Fibroblast of skin of left quadriceps (primary cell): ENCODE measurements at places on chromosomes 4 and X.

DNA sequence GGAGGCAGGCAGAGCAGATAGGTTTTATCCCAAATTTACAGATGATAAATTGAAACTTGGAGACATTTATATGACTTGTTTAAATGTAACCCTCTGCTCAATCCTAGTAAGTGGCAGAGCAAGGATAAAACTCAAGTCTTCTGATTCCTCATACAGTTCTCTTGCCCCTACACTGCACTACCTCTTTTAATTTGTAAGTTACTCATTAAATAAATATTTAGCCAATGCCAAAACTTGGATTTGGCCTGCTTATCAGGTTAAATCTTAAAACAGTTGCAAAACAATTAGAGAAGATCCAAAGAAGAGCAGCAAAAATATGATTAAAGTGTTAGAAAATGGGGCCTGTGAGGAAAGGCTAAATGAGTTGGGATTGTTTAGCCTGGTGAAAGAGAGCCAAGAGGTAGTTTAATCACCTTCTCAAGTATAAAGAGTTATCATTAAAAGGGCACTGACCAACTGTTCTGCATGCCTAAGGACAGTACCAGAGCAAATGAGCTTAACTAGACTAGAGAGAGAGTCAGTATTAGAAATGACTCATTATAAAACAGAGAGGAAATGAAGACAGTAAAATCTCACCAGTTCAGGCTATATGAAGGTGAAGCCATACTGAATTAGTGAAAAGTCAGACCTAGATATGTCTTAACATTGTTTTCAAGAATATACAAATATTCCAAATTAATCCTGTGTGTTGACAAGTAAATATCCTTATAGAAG lies 146.3 kb downstream of the GRIA3 start:
- no peak for DNase-seq

GRCh38 chr4:2689825-2690700 lies 66.1 kb downstream of the TNIP2 start:
- DNase-seq, result no peak

DNA sequence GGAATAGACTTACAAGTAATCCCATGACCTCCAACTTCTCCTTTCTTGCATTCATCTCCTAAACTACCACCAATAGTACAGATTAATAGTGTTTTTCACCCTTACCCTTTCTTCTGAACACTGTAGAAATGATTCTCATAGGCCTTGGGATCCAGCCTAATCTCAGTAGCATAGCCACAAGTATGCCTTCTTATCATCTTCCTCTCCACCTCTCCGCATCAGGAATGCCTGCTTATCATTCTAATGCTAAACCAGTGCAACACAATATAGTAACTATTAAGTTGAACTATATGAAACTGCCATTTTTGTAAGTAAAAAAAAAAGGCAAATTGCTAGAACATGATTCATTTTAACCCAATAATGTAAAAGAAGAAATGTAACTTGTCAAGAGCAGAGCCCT lies 79.5 kb upstream of the IL2 start:
- DNase-seq, result no peak

- no peak for DNase-seq
Measured at GRCh38 chr4:176153124-176153523, 42.3 kb downstream of the SPATA4 start.

- DNase-seq, result no peak
Measured at GRCh38 chr4:152083338-152083737, 322.5 kb upstream of the GATB start.

DNA sequence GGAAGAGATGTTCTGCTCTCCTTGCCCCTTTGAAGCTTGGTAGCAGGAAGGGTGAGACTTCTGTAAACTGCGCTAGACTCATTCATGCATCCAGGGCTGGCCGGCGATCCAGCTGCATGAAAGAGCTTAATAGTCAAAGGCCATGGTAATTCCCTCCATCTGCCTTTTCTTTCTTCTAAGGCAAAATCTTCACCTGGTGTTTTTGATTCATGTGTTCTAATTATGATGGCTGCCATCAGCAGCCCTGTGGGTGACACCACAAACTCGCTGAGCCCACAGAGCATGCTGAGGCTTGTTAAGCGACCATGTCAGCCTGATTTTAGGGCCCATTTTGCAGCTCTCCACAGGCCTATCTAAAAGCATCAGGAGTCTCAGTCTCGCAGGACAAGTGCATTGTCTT lies 450.1 kb upstream of the TENM3 start:
- no peak for DNase-seq

DNA sequence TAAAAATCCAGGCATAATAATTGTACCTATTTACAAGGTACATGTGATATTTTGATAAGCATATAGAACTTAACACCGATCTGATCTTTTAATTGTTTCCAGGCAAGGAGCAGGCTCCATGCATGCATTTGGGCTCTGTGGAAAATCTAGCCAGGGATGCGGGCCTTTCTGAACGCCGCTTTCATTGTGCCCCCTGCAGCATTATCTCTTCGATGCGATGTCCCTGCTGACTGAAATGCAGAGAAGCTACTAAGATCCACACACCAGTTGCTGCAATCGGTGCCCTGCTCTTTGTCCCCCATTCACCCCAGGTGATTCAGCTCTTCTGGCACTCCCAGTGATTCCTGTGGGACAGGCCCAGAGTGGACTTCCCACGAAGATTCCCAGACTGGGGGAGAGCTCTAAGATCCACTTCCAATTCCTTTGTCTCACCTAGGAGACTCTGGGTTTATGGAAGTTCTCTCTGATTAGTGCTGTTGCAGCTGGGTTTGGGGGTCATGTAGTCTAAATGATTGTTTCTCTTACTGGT lies 254.3 kb upstream of the AGA start:
- DNase-seq, result no peak

DNA sequence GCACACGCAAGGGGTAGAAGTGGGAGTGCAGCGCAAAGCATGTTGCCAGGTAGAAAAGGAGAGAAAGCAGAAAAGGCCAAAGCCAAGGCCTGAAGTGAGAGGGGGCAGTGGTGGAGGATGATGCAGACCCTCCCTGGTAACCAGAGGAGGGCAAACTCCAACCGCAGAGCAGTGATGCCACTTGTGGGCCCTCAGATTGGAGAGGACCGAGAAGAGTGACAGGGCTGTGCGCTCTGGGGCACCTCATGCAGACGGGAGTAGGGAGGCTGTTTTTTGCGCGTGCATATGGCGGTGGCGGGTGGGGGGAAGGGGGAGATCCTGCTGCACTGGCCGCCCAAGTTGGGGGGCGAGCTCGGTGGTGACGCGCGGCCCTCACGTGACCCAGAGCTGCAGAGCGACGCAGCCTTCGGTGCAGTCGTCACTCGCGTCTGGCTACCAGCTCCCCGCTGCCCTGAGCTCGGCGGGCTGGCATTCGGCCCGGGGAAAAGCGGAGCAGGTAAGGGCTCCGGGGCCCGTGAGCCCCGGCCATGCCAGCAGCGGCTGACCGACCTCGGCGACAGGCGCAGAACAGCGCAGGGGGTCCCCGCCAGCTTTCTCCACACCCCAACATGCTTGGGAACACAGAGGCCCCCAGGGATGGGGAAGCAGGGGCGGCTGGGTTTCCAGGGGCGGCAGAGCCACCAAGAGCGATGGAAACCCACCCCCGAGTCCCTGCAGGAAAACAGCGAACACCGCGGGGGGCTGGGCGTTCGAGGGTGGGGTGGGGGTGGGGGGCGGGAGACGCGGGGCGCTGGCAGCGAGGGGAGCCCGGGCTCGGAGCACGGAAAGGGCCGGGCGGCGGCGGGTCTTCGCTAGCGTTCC lies at the start of gene BEX3:
TSS of gene BEX3 (plus strand) at position 421 of the 861 bp plus-strand sequence. CDS start 984 bp downstream, outside the sequence.
- peak; percentile 17 for DNase-seq

DNA sequence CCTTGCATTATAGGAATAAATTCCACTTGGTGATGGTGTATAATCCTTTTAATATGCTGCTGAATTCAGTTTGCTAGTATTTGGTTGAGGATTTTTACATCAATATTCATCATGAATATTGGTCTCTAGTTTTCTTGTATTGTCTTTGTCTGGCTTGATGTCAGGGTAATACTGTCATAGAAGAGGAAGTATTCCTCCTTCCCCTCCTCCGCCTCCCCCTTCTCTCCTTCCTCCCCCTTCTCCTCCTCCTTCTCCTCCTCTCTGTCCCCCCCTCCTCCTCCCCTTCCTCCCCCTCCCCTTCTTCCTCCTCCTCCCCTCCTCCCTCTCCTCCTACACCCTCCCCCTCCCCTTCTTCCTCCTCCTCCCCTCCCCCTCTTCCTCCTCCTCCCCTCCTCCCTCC lies 65.8 kb downstream of the RGS12 start:
- DNase-seq, result no peak

- DNase-seq, result no peak
Measured at GRCh38 chrX:39960219-39960618, 137.5 kb downstream of the BCOR start.

DNA sequence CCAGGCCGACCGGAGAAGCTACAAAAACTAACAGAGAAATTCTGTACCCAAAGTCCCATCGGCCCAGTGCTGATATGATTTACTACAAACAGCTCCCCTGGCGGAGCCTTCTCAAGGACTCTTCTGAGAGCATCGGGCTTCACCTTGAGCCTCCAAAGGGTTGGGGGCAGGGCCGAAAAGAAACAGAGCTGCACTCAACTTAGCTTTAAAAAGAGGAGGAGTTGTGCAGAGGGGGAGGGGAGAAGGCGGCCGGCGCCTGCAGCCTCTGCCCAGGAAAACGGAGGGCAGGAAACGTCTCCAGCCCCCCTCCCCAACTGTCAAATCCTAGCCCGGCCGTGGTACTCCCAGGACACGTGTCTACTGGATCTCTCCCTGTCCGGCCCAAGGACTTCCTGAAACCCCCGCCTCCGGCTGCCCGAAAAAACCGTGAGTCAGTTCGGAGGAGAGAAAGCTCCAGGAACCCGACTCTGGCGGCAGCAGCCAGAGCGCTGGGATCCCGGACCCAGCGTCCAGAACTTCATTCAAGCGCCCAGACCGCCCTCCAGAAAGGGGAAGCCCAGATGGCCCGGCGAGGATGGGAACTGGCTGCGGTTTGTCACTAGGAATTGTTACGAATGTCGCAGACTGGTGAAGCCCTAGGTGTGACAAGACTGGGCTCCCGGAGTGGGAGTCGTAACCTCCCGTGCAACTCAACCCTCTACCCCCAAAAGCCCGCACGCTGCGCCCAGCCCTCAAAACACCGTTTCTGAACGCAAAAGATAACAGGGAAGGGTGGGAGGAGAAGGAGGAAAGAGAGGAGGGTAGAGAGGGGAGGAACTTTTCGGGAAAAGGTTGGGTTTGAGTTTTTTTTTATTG lies 973 bp downstream of the ADAMTS3 start:
- peak; percentile 61 for DNase-seq

GRCh38 chr4:114659386-114660008 lies 60.9 kb downstream of the UGT8 start:
- peak; percentile 33 for DNase-seq

GRCh38 chr4:47278631-47279030 lies 184.9 kb downstream of the COMMD8 start:
- DNase-seq, result no peak

GRCh38 chrX:95346856-95347255 lies 1337.8 kb upstream of the DIAPH2 start:
- DNase-seq, result no peak

- no peak for DNase-seq
Measured at GRCh38 chr4:38490753-38491446, 173.1 kb upstream of the KLF3 start.

- no peak for DNase-seq
Measured at GRCh38 chrX:111168314-111168713, 72.3 kb downstream of the PAK3 start.

DNA sequence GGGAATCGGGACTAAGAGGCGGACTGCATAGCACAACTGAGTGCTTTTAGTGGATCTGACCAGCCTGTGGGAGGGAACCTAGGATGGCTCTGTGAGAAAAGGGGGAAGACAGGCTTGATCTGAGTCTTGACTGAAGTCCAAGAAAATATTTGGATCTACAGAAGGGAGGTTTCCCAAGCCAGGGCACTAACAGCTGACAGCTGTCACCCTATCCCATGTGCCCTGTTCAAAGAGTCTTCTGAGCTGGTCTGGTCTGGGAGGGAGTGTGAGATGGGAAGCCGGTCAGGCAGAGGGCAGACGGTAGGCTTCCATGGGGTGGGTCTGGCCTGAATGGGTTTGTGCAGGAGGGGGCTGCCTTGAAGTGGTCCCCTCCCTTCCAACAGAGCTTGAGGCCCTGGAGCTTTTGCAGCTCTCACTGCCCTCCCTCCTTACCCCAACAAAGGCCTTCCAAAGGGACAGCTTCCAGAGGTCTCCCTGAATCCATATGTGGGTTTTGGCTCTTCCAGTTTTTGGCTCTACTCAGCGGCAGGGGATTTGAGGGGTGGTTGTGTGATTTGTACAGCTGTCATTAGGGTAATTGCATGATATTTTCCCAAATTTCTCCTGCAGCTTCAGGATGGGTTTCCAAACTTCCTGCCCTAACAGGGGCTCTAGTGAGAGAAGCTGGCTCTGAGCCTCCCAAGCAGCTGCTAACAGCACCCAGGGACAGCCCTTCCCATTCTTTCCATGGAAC lies 643.7 kb downstream of the BCOR start:
- no peak for DNase-seq

DNA sequence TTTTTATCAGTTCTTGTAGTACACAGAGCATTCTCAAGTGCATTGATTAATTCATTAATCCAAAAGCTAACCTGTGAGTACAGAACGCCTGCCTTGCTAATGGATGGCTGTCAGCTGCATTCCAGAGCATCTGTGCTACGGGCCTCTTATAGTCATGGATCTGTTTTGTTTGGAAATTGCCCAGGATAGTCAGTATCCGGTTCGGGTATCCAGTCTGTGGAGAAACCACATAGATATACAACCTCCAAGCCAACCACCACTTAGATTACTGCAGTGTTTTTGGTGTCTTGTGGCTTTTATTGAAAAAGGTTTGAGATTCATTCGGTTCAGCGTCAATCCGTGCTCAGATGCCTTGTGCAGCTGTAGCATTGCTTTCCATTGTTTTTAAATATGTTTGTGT lies 4.0 kb downstream of the LAP3 start:
- DNase-seq, result no peak

- DNase-seq, result no peak
Measured at GRCh38 chrX:37302569-37302968, 46.6 kb upstream of the PRRG1 start.

GRCh38 chr4:8706216-8707044 lies 113.9 kb downstream of the CPZ start:
- no peak for DNase-seq

DNA sequence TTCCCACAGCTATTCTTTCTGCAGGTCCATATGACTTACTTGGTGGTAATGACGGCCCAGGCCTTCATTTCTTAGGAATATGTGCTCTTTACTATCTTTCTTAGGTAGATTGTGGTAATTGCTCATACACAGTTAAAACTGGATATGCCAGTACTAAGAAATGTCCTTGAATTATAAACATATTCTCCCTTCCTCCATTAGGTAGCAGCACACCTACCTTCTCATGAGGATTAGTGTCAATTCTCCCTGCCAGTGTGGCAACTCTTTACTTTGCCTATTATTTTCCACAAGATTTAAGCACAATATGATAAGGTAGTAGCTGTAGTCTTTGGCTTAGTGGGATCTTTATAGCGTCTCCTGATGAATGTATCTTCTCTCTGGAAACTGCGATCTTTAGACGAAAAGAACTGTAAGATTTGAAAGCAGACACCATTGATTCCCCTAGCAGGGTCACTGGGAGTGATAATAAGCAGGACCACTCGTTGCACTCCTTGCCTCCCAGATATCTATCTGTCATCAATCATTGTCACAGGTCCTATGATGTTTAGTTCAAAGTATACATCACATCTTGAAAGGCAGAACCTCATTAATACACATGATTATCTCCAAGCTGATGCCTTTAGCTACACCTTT lies 1240.7 kb downstream of the C4orf33 start:
- no peak for DNase-seq

- DNase-seq, result no peak
Measured at GRCh38 chr4:126756050-126756829, 876.5 kb upstream of the INTU start.
